ENCODE measurements at places on chromosomes 13 and 19.

GRCh38 chr19:28497137-28497536, 715.8 kb downstream of the UQCRFS1 start:
- ATAC-seq, result no peak

DNA sequence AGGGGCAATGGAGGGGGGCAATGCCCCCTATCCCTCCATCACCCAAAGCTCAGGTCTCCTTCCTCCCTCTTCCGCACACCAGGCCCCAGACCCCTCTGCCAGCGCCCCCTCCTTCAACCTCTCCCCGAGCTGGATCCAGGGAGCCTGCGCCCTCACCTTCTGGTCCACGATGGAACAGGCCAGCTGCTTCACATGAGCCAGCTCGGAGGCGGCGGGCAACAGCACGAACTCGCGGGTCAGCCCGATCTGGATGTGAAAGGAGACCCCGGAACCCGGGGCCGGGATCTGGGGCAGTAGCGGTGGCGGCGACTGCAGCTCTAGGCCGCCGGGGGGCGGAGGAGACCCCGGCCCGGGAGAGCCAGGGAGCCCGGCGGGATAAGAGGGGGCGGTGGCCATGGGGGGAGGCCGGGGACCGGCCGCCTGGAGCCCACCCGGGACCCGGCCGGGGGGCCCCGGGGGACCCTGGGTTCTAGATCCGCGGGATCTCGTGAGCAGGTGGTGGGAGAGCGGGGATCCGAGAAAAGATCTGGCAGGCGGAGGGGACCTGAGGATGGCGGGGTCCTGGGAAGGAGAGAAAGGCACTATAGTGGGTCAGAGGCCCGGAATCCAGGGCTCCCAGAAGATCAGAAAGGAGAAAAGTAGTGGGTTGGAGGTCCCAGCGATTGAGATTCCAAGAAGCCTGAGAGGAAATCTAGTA, 791 bp downstream of the PRKD2 start:
- peak; percentile 9 for ATAC-seq

GRCh38 chr13:109191413-109191812, 562.0 kb downstream of the MYO16 start:
- no peak for ATAC-seq

- no peak for ATAC-seq
These were observed 748.5 kb upstream of the KLHL1 start for GRCh38 chr13:70856711-70857110.

- ATAC-seq, result peak; percentile 21
These were observed 726 bp upstream of the UFM1 start for GRCh38 chr13:38348861-38349389.

- ATAC-seq, result no peak
These were observed 62.0 kb upstream of the KLF2 start for GRCh38 chr19:16262618-16263017.

Data from SK-N-SH treated with all-trans-retinoic acid at 6 μM for 48 hours (cell line).